ENCODE measurements at places on chromosomes 6 and 20.

DNA sequence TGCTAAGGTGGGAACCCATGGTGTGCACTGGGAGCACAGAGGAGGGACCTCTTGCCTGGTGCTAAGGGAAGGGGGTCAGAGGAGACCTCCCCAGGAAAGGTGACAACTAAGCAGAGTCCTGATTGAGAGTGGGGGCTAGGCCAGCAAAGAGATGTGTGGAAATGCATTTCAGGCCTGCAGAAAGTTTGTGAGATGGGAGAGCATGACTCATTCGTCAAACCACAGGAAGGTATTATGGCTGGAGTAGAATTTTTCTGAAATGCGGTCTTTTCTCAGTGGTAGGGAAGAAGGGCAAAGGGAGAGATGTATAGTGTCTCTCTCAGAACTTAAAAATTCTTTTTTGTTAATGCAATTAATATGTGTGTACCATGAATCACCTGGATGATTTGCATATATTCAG, 23.6 kb upstream of the EDN1 start:
- no peak for DNase-seq

DNA sequence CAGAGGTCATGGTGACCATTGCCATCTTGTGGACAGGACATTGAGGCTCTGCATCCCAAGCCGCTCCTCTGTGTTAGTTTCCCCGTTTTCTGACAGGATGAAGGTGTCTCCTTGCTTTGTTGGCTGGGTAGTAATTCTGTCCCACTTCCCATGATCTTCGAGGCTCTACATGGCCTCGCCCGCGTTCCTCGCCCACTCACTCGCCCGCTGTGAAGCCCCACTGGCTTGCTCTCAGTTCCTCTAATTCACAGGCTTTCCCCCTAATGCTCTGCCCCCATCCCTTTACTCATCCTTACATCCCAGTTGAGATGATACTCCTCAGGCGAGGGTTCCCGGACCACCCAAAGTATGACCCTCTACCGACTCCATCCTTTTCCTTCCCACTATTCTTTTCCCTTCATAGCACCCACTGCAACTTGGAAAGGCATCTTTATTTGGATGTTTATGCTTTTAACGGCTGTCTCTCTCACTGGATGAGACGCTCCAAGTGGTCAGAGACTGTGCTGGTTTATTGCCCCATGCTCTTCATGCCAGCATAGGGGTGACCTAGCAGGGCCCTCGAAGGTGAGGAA, 511 bp upstream of the SLC35B2 start:
- no peak for DNase-seq

DNA sequence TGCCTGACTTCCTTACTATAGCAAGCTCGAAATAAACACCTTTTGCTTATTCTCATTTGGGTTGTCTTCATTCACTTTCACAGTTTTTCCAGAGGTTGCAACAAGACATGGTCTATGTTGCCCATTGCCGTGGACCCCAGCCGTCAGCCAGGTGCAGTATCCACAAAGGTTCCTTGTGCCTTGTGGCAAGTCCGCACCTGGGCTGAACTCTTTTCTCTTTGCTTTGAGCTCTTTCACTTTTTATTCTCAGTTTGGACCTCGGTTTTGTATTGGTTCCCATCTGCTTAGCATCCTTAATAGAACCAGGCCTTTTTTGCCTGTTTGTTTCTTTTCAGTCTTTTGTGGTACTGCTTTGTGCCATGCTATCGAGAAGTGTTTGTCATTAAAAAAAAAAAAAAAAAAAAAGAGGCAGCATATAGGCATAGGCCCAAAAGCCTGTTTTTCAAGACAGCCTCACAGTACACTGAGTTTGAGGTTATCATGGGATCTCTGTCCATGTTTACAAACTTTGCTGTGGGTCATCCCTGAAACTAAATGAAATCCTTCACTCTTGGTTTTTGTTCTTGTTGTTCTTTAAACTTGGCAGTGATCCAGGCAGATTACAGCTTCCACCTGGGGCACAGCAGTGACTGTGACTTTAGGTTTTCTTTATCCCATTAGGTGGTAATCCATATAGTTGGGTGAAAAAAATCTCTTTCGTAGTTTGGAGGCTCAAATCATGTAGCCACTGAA, 33.3 kb downstream of the GSTA3 start:
- no peak for DNase-seq

DNA sequence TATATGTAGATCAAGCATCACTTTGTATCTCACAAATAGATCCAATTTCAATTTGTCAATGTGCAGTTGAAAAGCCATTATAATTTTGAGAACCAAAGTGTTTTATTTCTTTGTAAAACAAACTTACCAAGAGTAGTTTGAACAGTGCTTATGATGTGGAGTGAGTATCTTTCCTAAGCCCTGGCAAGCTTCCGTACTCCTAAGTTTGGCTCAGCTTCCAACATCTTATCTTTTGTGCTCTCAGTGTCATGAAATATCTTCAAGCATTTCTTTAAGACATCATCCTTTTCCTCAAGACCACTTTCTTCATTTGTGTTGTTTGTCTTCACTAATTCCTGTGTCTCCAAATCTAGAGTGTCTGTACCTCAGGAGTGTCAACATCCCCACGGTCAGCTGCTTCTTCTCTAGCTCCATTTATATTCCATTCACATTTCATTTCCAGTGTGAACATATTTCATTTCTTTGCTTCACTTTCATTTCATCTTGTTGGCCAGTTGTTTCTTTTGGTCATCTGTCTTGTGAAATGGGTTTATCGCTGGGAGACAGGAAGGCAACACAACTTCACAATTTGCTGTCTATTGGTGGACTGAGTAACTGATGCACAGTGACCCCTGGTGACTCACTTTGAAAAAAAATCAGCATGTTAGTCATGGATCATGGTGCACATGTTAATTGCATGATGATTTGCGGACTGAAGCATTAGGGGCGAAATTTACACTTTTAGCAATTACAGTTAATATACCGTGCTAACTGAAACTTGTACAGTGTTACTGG, 36.9 kb downstream of the SLC24A3 start:
- DNase-seq = peak; percentile 19

- DNase-seq = no peak
These were observed 22.6 kb upstream of the RUNX2 start for GRCh38 chr6:45305546-45305945.

GRCh38 chr6:37705239-37706051, 7.8 kb upstream of the MDGA1 start:
- peak; percentile 73 for DNase-seq

DNA sequence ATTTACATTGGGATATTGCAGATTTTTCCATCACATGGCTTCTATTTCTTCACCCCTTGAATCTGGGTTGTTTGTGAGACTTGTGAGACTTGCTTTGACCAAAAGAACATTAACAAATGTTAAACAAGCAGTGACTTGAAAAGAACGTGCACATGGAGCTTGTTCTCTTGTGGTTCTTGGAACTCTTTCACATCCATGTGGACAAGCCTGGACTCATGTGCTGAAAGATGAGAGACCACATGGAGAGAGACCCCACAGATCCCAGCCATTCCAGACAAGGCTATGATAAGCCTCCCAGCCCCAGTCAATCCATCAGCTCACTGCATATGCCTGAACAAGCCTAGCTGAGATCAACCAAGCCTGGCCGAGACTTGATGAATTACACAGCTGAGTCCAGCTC, 1365.7 kb upstream of the GJE1 start:
- no peak for DNase-seq

DNA sequence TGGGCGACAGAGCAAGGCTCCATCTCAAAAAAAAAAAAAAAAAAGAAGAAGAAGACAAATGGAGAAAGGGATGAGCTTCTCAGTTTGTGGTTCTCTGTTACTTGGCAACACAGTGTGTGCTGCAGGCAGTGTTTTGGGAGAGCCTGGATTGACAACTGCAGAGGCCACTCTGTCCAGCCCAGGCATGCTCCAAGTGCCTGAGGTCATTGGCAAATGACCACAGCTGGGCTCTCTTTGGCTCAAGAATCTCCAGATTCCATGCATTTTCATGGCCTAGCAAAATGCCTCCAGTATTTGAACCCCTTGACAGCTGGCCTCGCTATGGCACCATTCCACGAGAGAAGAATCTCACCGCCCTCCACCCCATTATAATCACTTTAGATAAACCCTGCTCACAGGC, 126.2 kb downstream of the ANKRD60 start:
- DNase-seq = no peak

- no peak for DNase-seq
These were observed 403 bp downstream of the CDH26 start for GRCh38 chr20:59958626-59959025.

DNA sequence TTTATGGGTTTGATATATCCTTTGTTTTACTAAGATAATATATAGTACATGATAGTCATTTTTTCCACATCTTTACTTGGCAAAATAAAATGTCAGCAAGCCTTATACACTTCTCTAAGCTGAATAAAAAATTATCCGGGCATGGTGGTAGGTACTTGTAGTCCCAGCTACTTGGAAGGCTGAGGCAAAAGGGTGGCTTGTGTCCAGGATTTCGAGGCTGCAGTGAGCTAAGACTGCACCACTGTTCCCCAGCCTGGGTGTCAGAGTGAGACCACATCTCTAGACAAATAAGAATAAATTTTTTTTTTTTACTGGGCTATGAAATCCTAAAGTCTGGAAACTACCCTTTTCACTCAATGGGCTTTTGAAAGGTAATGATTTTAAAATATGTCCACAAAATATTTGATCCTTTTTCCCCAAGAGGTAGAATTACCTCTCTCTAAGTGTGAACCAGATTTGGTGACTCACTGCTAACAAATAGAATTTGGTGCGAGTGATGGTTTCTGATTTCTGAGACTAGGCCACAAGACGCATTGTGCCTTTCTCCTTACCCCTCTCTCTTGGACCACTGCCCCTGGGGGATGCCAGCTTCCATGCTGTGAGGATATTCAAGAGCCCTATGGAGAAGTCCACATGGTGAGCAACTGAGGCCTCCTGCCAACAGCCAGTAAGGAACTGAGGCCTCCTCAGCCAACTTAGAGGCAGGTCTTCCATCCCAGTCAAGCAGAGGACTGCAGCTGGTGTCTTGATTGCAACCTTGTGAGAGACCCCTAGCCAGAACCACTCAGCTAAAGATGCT, 84.2 kb upstream of the ZNFX1 start:
- DNase-seq = no peak

DNA sequence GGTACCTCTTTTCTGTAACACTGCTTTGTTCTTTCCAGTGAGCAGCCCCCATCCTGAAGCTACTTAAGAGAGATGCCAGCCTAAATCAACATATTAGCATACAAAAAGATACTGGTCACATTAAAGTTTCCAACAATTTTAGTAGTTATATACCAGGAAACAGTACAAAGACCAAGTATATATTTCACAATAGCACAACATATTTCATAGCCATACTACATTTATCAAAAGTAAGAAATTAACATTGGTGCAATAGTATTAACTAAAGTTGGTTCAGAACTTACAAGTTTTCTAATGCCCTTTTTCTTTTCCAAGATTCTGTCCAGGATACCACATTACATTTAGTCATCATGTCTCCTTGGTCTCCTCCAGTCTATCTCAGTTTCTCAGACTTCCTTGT, 641.0 kb upstream of the GJE1 start:
- DNase-seq = no peak

- no peak for DNase-seq
These were observed 93.8 kb upstream of the RPS6KA2 start for GRCh38 chr6:166720856-166721255.

- no peak for DNase-seq
These were observed 131.6 kb upstream of the OLIG3 start for GRCh38 chr6:137625808-137626207.

DNA sequence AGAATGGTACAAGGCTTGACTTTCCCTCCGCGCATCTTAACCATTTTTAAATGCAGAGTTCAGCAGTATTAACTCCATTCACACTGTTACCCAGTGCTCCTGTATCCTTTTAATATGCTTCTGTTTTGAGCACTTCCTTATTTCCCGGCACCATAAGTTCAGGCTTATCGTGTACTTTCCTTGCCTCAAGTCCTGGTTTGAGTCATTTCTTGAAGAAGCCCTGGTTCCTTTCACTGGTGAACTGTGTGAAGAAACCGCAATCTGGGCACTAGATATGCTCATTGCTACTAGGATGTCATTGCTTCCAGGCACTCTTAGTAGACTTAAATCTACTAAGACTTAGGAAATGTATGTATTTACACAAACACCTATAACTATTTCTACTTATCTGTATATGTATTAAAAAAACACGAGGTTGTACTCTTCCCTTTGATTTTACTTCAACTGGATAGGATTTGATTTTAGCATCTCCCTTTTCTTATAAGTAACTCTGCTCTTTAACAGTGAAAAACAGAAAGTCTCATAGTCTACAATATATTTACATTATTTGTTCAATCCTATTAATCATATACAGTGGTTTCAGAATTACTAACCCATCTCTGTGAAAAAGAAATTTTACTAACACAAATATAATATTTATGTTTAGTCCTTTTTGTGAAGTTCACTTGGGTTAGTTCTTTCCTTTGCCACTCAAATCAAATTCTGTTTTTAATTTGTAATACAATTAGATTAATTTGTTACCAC, 135.5 kb downstream of the CDKAL1 start:
- DNase-seq = no peak

GRCh38 chr6:101393829-101394251, 332 bp downstream of the GRIK2 start:
- no peak for DNase-seq

- DNase-seq = no peak
These were observed 88.1 kb downstream of the CDH4 start for GRCh38 chr20:61340157-61340556.

- peak; percentile 73 for DNase-seq
These were observed 693 bp downstream of the HLA-F start for GRCh38 chr6:29723666-29724588.

GRCh38 chr6:37531026-37531425, 31.3 kb upstream of the CCDC167 start:
- no peak for DNase-seq

DNA sequence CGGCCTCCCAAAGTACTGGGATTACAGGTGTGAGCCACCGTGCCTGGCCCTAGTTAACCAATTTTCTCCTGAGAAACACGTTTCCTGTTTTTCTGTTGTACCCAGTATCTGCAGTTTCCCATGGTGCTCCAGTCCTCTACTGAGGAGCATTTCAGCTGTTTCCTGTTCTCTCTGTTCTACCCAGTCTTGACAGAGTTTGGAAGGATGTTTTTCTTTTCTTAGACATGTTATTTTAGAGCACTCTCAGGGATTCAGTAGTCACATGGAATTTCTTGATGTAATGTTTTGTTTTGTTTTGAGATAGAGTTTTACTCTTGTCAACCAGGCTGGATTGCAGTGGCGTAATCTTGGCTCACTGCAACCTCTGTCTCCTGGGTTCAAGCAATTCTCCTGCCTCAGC, 129.8 kb upstream of the TIAM2 start:
- no peak for DNase-seq

DNA sequence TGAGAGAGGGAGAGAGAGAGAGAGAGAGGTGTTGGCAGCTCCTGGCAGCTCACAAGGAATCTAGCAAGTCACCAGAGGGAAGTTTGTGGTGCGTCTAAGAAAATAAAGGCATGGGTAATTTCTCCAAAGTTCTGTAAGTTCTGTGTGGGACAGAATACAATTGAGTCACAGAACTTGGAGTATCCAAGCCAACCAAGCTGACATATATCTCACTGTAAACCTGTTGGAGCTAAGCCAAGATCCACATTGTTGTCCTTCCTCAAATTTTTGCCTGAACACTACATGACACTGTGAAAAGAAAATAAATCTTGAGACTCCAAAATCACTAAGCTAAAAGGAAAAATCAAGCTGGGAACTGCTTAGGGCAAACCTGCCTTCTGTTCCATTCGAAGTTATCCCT, 436.7 kb downstream of the MEI4 start:
- DNase-seq = no peak

- DNase-seq = no peak
These were observed 113.1 kb downstream of the MTHFD1L start for GRCh38 chr6:150978624-150979023.

GRCh38 chr6:43054206-43054943, 724 bp upstream of the CUL7 start:
- DNase-seq = no peak

Data from colonic mucosa (tissue), 4 donors.